ENCODE measurements at places on chromosomes 1 and 21.

DNA sequence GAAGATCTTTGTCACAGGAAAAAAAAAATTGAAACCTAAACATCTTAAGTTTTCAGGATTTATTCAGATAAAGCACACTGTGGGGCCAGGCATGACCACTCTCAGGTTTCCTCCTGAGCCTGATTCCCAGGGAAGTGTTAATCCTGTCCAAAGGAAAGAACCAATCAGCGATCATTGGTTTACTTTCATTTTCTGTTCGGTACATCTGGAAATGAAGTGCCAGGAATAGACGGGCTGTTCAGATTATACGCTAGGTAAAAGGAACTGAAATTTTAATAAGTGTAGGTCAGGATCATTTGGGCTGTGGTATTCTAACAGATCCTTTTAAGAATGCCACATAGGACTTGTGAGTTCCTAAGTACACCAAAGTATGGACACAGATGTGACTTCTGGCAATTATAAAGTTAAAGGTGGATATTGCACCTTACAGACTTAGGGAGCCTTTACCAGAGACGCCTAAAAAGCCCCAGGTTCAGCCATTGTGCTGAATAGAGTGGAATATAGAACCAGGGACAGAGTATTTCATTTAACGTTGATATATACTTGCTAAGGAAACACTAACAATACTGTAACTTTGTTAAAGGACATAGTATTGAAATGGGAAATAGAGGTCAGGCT, 9.3 kb upstream of the CACYBP start:
- no peaks in the 10 kb centered on the region for H3K27me3 ChIP-seq
- H3K4me1 ChIP-seq = peaks cover 31% of the 10 kb centered on the region
- DNase-seq = peak; percentile 43
- H3K4me3 ChIP-seq = peak overlapping the region; percentile 88

DNA sequence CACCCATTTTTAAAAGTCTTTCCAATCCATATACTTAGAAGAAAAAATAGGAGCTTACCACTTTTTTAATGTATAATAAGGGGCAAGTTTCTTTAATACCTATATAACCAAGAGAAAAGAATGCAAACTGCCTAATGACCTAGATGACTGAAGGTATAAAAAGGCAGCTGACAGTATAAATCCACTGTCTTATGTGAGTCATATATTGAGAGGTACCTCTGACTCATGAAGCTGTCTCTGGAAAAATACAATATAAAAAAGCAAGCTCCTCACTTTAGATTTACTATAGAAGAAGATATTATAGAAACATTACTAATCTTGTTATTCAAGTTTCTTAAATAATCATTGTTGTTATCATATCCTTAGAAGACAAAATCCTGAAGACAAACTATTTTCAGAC, 144.2 kb downstream of the VAV3 start:
- peaks cover 3% of the 10 kb centered on the region for H3K27me3 ChIP-seq
- peaks cover 26% of the 10 kb centered on the region for H3K36me3 ChIP-seq
- DNase-seq = no peak
- peak overlapping the region; percentile 22 for H3K4me3 ChIP-seq
- H3K27ac ChIP-seq = peak overlapping the region; percentile 82
- peaks cover 98% of the 10 kb centered on the region for H3K4me1 ChIP-seq

GRCh38 chr1:44945967-44946366, 40.4 kb downstream of the EIF2B3 start:
- H3K27me3 ChIP-seq = no peaks in the 10 kb centered on the region
- no peak overlapping the region for H3K4me3 ChIP-seq
- peaks cover 18% of the 10 kb centered on the region for H3K4me1 ChIP-seq
- H3K36me3 ChIP-seq = peaks cover 3% of the 10 kb centered on the region
- DNase-seq = no peak

DNA sequence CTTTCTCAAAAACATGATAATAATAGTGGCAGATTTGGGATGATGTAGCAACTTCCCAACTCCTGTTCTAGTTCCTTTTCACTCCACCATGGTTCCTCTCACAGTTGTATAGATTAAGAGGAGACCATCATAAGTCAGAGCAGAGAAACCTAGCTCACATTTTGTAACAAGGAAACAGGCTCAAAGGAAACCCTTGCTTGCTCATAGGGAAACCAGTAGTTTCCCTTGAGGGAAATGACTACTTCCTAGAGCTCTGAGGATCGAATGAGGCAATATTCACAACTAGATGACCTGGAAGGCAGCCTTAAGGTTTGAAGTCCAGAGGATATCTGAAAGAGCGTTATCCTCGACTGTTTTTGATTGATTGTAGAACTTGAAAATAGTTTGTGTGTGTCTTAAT, 76.1 kb upstream of the C8B start:
- no peak overlapping the region for H3K4me3 ChIP-seq
- H3K27ac ChIP-seq = no peak overlapping the region
- H3K36me3 ChIP-seq = no peaks in the 10 kb centered on the region
- no peaks in the 10 kb centered on the region for H3K4me1 ChIP-seq
- no peaks in the 10 kb centered on the region for H3K27me3 ChIP-seq

- no peaks in the 10 kb centered on the region for H3K4me1 ChIP-seq
- H3K27ac ChIP-seq = no peak overlapping the region
- no peak overlapping the region for H3K4me3 ChIP-seq
- no peaks in the 10 kb centered on the region for H3K36me3 ChIP-seq
- no peaks in the 10 kb centered on the region for H3K27me3 ChIP-seq
Observed at GRCh38 chr1:65772607-65773006, 20.1 kb upstream of the PDE4B start.

GRCh38 chr21:33640697-33641351, 717 bp downstream of the CRYZL1 start:
- peak overlapping the region; percentile 98 for H3K27ac ChIP-seq
- H3K36me3 ChIP-seq = peaks cover 4% of the 10 kb centered on the region
- peaks cover 17% of the 10 kb centered on the region for H3K4me1 ChIP-seq
- H3K4me3 ChIP-seq = peak overlapping the region; percentile 99
- no peak for DNase-seq

DNA sequence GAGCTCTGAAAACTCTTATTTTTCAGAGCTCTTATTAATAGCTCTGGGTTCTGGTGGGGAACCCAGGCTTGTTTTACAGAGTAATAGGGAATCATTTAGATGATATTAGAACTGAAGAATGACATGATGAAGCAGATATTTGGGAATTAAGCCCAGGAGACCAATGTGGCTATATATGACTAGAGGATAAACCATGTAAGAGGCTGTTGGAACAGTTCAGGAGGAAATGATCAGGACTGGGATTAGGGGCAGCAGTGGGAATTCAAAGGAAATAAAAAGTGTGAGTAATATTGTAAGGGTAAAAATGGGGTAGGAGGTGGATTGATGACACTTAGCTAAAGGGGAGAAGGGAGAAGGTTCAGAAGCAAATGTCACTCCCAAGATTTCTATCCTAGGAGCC, 58.6 kb downstream of the GIPC2 start:
- no peaks in the 10 kb centered on the region for H3K27me3 ChIP-seq
- peaks cover 3% of the 10 kb centered on the region for H3K36me3 ChIP-seq
- no peaks in the 10 kb centered on the region for H3K4me1 ChIP-seq
- no peak for DNase-seq
- no peak overlapping the region for H3K27ac ChIP-seq
- H3K4me3 ChIP-seq = no peak overlapping the region

DNA sequence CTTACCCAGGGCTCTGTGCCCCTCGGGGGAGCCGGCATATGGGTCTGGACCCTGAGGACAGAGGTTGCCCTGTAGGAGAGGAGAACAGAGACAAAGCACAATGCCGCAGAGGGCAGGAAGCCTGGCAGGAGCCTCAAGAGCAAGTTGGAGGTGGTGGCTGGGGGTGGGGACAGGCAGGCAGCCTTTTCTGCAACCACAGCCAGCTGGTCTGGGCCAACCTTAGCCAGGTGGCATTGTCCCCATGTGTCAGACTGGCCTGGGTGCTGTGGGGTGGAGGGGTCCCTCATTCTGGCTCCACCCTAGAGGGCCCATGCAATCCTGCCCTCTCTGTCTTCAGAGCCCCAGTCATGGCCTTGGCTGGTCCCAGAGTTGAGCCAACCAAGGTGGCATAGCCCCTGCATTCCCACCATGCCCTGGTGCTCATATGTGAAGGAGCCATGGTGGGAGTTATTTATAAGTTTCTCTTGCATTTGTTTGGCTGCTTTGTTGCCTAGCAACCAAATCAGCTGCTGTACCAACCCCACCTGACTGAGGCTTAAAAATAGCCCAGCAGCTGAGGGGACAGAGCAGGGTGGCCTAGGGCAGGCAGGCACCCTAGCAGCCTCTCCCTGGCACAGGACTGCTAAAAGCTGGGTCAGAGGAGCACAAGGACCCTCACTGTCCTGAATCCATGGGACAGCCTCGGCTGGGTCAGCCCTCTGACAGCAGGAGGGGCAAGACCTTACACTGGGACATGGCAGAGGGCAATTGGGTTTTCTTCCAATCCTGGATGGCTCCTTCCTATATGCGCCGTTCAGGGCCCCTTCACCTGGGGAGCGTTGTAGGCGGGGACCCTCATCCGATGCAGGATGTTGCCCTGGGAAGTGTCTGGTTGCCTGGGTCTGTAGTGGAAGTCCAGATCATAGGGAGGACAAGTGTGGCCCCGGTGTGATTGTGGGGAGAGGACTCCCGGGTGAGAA, 19.5 kb downstream of the MAP7D1 start:
- peaks cover 10% of the 10 kb centered on the region for H3K4me1 ChIP-seq
- no peak overlapping the region for H3K4me3 ChIP-seq
- H3K27me3 ChIP-seq = no peaks in the 10 kb centered on the region
- DNase-seq = no peak
- H3K27ac ChIP-seq = peak overlapping the region; percentile 79

GRCh38 chr1:23246274-23246673, 29.0 kb upstream of the HTR1D start:
- H3K4me3 ChIP-seq = no peak overlapping the region
- no peak overlapping the region for H3K27ac ChIP-seq
- peaks cover 7% of the 10 kb centered on the region for H3K27me3 ChIP-seq
- H3K4me1 ChIP-seq = peaks cover 6% of the 10 kb centered on the region
- no peak for DNase-seq
- H3K36me3 ChIP-seq = peaks cover 5% of the 10 kb centered on the region

DNA sequence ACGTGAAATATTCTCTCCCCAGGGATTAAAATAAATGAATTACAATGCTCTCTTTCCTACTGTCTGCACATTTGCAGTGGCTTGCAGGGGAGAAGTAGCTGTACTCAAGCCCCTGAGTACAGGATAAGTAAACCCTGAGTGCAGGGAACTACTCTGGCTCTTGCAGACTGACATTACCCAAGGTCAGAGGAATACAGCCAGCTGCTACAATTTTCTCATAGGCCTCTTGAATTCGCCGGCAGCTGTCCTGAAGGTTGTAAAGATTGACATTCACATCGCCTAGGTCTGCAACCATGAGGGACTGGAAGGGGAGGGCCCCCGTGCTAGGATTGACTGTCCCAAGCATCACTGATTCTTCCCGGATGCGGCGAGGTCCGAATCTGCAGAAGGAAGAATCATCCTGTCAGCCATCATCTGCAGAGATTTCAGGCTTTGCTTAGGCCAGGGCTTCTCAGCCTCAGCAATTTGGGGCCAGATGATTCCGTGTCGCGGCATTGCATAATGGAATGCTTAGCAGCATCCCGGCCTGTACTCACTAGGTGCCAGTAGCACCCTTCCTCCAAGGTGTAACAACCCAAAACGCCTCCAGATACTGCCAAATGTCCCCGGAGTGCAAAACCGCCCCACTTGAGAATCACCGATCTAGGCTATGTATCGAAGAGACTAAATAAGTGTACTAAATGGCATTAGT, 1.7 kb downstream of the AGMAT start:
- no peak overlapping the region for H3K27ac ChIP-seq
- H3K4me3 ChIP-seq = peak overlapping the region; percentile 70
- H3K36me3 ChIP-seq = no peaks in the 10 kb centered on the region
- DNase-seq = no peak
- peaks cover 22% of the 10 kb centered on the region for H3K4me1 ChIP-seq

DNA sequence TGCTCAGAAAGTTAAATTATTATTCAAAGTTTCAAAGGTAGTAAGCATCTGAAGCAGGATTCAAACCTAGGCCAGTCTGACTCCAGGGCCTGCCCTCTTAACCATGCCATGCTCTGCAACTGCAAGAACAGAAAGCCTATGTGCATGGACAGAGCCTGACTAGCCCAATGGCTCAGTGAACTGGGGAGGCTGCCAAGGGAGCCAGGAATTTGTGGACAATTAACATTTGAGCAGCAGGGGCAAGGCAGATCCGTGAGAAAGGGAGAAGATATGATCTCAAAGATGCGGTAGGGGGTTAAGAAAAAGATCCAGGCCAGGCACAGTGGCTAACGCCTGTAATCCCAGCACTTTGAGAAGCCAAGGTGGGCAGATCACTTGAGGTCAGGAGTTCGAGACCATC, 6.5 kb upstream of the ATP1A4 start:
- H3K27me3 ChIP-seq = peaks cover 6% of the 10 kb centered on the region
- H3K27ac ChIP-seq = no peak overlapping the region
- no peak overlapping the region for H3K4me3 ChIP-seq
- no peaks in the 10 kb centered on the region for H3K4me1 ChIP-seq
- H3K36me3 ChIP-seq = no peaks in the 10 kb centered on the region
- DNase-seq = no peak
